ENCODE measurements at places on chromosomes 16 and 17.

GRCh38 chr16:68711421-68712139 is 25.5 kb upstream of the CDH1 start:
- DNase-seq: no peak

GRCh38 chr17:20086416-20087076 is 77.4 kb downstream of the SPECC1 start:
- DNase-seq: no peak

- no peak for DNase-seq
These were observed 167.1 kb downstream of the KCNJ2 start for GRCh38 chr17:70336411-70336810.

DNA sequence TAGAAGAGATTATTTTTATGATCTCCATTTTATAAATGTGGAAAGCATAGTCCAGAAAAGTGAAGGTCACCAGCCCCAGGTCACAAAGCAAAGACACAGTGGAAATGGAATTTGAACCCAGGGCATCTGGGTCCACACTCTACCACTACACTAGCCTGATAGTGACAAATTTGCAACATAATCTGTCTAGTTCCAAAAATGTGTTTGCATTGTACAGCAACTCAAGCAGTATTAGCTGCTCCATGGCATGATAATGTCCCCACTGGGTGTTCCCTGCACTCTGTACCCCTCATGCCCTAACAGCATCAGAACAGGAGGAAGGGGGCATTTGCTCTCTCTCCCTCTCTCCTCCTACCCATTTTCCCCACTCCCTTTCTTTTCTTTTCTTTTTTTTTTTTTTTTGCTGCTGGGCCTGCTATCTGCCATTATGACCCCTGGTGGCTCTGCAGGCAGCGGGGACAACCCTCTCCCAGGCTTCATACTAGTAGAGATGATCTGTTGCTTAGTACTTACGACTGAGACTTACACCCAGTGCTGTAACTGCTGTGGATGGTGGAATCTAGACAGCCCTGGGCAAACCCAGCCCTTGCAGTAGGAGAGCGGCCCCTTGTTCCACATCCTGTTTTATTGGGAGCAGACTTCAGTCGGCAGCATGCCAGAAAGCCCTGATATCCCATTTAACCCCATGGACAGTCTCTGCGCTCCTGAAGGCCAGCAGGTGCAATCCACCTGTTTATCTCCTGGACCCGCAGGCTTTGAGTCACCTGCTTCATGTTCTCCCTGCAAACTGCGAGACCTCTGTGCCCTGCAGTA is 306.3 kb downstream of the SOX9 start:
- DNase-seq: no peak

GRCh38 chr17:37570527-37571093 is 38.6 kb downstream of the SYNRG start:
- DNase-seq: peak; percentile 3

- peak; percentile 44 for DNase-seq
These were observed 26.9 kb downstream of the CD300A start for GRCh38 chr17:74493331-74493833.

- no peak for DNase-seq
These were observed 23.5 kb downstream of the WNT9B start for GRCh38 chr17:46874906-46875305.

GRCh38 chr16:67155295-67156142 is 4.2 kb downstream of the TRADD start:
- peak; percentile 36 for DNase-seq

DNA sequence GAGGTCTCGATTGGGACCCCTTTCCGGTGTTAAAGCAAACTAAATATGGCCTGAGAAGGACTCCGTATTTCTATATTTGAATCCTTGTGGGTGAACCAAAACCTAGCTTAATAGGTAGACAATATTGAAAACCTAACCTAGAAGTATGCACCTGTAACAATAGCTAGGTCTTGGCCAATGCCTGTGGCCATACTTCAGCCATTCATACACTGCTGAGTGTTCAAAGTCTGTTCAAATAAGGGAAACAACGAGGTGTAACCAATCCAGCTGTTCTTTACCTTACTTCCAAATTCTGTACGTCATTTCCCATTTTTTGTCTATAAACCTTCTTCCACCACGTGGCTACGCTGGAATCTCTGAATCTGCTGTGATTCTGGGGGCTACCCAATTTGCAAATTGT is 34.1 kb upstream of the HELZ start:
- DNase-seq: no peak

GRCh38 chr17:77480199-77480508 is 339.4 kb downstream of the SEC14L1 start:
- DNase-seq: no peak

- no peak for DNase-seq
These were observed 33.3 kb downstream of the TOM1L1 start for GRCh38 chr17:54933921-54934320.

DNA sequence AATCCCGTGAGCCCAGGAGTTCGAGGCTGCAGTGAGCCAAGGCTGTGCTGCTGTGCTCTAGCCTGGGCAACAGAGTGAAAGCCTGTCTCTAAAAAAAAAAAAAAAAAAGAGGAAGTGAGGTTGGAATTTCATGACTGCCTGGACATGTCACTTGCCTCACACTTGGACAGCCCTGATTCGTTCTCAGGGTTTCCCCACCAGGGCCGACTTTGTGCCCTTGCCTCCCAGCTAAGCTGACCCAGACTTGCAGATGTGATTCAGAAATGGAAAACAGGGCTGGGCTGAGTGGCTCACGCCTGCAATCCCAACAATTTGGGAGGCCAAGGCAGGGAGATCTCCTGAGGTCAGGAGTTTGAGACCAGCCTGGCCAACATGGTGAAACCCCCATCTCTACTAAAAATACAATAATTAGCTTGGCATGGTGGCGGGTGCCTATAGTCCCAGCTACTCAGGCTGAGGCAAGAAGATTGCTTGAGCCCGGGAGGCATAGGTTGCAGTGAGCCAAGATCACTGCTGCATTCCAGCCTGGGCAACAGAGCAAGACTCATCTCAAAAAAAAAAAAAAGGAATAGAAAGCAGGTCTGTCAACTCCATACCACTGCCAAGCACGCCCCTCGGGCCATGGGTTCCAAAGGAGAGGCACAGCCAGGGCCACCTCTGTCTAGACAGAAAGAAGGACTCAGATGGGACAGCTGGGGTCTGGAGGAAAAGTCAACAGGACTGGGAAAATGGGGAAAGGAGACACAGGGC is 46.9 kb downstream of the SOCS1 start:
- DNase-seq: no peak

DNA sequence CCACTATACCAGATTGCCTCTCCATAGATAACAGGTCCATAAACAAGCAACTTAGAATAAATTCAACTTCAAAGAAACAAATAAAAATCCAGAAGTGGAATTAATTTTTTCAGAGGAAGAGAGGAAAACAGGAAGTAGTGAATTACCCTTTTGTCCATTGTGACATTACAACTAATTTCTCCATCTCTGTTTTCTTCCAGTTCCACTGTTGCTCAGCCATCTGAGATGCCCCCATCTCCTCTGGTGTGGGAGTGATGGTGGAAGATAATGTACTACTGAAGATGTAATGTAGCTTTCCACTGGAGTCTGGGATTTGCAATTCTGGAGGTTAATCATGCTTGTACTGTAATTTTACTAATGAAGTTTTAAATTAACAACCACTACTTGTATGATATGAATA is 124.6 kb upstream of the TMEM97 start:
- DNase-seq: no peak

- DNase-seq: no peak
These were observed 68.8 kb downstream of the GPR139 start for GRCh38 chr16:20004931-20005330.

GRCh38 chr16:59840169-59840568 is 1106.1 kb upstream of the GOT2 start:
- no peak for DNase-seq

DNA sequence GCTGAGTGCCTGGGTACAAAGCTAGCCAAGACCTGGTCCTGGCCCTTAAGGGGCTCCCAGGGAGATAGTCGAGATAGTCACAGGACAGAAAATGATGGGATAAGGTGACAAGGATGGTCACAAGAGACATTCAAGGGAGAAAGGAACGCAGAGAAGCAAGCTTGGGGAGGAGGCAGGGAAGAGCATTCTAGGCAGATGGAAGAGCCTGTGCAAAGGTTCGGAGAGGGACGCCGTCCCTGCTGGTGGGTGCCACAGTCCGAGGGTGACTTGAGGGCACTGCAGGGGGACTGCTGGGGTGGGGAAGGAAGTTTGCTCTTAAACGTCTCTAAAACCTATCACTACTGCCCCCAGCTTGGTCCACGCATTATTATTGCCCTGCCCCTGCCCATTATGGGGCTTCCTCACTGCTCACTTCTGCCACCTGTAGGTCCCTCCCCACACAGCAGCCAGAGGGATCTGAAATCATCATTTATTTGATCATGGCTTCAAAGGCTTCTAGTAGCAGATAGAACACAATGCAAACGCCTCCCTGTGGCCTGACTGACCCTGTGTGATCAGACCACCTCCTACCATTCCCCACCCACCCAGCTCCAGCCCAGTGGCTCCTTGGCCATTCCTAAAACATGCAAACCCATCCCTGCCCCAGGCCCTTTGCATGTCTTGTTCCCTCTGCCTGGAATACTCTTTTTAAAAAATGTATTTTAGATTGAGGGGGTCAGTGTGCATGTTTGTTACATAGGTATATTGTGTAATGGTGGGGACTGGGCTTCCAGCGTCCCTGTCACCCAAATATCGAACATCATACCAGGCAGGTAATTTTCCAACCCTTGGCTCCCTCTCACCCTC is 60.3 kb downstream of the RMI2 start:
- no peak for DNase-seq

DNA sequence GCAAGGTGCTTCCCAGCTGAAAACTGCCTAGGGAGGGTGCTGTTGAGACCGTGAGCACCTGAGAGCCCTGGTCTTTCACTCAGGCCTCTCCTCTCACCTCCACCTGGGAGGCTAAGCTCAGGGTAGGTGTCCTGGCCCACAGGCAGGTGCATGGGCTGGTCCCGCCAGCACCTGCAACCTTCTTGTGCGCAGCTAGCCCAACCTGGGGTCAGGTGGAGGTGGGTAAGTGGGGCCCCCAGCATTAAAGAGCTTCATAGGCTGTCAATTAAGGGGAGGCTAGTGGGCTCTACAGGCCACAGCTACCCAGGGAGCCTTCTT is 8.7 kb downstream of the ADCY7 start:
- DNase-seq: no peak

GRCh38 chr17:62897706-62898105 is 68.3 kb upstream of the TANC2 start:
- no peak for DNase-seq

Data from amygdala (tissue), 56 donors.